Ureter (tissue), 1 donor: ENCODE measurements at places on chromosomes 16 and 17. TPM values are rescaled to one million over a fixed set of nuclear protein-coding genes. Genes with fewer than 3 reads are reported as not detected.

GRCh38 chr17:42163113-42163512 is 8.3 kb upstream of the RAB5C start:
- no peak for DNase-seq

DNA sequence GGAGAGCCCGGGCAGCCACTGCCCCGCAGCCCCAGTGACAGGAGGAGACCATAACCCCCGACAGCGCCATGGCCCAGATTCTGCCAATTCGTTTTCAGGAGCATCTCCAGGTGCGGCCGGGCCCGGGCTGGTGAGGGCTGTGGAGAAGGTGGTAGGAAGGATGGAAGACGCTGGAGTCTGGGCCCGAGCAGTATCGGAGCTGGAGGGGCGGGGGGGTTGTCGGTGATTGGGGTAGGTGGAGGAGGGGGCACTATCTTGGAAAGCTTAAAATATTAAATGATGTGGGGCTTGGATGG is 317 bp downstream of the CLTC start:
- DNase-seq = no peak

DNA sequence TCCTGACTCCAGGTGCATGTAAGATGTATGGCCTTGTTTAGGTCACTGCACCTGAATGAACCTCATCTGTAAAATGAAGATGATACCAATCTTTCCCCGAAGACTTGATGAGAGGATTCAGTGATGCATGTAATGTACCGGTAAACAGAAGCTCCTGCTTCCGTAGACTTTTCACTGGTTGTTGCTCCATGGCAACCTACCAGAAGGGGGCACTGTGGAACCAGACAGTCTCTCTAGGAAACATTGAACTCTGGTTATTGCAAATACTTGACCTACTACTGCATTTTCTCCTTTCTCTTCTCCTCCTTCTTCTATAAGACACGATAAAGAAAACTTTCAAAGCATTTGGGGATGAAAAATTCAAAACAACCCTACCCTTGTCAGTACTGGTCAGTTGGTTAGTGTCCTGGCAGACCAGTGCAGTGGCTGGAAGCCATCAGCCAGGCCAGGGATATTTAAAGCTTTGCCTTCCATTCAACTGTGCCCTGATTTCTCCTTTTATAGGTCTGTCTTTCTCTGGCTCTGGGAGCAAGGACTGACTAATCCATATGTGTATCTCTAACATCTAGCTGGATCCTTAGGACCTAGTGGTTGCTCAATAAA is 667.4 kb upstream of the SALL1 start:
- DNase-seq = peak; percentile 54

Gene WFDC1
- 63.5 TPM for total RNA-seq

Gene CEP295NL
- total RNA-seq = 5.2 TPM

- no peak for DNase-seq
Observed at GRCh38 chr16:5025171-5025632, 8.5 kb downstream of the NAGPA start.

GRCh38 chr16:54030451-54030850 is 256.1 kb downstream of the IRX3 start:
- no peak for DNase-seq

Gene TPPP3
- total RNA-seq = 12.5 TPM

GRCh38 chr17:1491443-1492248 is 840 bp downstream of the MYO1C start:
- no peak for DNase-seq

GRCh38 chr17:2040219-2040827 is 1.5 kb upstream of the OVCA2 start:
- DNase-seq = no peak

Gene TPSB2
- 36.9 TPM for total RNA-seq

Gene EPN3
- total RNA-seq = 70.5 TPM

Gene USP22
- total RNA-seq = 245 TPM

Gene TMEM92
- total RNA-seq = 3.0 TPM

Gene TPSG1
- 1.7 TPM for total RNA-seq

GRCh38 chr17:4420692-4421131 is 13.0 kb upstream of the SPNS3 start:
- peak; percentile 74 for DNase-seq

Gene KRTAP9-8
- not detected for total RNA-seq

- no peak for DNase-seq
Observed at GRCh38 chr17:1762901-1763898, 1.3 kb downstream of the SERPINF1 start.

DNA sequence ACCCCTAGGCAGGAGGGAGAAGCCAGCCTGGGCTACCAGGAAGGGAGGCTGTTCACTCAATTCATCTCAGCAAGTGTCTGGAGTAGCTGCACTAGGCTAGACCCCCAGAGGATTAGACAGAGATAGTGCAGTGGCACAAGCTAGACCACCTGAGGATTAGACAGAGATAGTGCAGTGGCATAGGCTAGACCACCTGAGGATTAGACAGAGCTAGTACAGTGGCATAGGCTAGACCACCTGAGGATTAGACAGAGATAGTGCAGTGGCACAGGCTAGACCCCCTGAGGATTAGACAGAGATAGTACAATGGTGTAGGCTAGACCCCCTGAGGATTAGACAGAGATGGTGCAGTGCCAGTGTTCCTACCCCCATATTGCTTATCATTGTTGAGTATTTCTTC is 74.1 kb upstream of the SDK2 start:
- no peak for DNase-seq

Gene LHX1
- total RNA-seq = not detected

Gene RBFOX1
- total RNA-seq = 4.0 TPM

Gene HEATR9
- 0.21 TPM for total RNA-seq

Gene NAE1
- total RNA-seq = 67.8 TPM

Gene PIRT
- total RNA-seq = not detected
